ENCODE measurements at places on chromosomes 13 and 19.
A peak's percentile ranks its signal among the peaks of the same experiment; 100 is the strongest.

GRCh38 chr19:3868770-3869456 is at the start of gene ZFR2:
Gene ZFR2, minus strand, starts transcription at chr19:3869038. Its CDS starts 21 bp downstream, at chr19:3869017.
- DNase-seq, result peak; percentile 66

DNA sequence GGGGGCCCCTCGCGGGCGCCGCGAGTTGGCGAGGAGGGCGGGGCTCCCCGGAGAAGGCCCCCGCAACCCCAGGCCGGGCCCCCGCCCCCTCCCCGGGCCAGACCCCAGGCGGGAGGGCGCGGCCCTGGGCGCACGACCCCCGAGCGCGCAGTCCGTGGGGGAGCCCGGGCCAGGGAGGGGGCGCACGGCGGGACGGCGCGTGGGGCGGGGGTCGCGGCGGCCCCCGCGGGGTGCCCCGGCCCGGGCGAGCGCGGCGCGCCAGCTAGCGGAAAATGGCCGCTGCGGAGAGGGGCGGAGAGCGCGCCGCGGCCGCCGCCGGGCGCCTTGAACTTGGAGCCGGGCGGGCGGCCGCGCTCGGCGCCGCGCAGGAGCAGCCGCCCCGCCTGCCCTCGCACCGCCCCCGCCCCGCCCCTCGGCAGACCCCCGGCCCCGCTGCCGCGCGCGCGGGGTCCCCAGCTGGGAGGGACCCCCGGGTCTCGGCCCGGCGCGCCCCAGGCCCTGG is 6.4 kb upstream of the NFIC start:
- DNase-seq, result no peak

- DNase-seq, result no peak
These were observed 5.9 kb downstream of the CEACAM19 start for GRCh38 chr19:44677019-44677811.

- DNase-seq, result peak; percentile 35
These were observed 69.1 kb downstream of the CAB39L start for GRCh38 chr13:49374585-49375290.

- no peak for DNase-seq
These were observed 494.8 kb upstream of the SLITRK1 start for GRCh38 chr13:84377106-84377505.

DNA sequence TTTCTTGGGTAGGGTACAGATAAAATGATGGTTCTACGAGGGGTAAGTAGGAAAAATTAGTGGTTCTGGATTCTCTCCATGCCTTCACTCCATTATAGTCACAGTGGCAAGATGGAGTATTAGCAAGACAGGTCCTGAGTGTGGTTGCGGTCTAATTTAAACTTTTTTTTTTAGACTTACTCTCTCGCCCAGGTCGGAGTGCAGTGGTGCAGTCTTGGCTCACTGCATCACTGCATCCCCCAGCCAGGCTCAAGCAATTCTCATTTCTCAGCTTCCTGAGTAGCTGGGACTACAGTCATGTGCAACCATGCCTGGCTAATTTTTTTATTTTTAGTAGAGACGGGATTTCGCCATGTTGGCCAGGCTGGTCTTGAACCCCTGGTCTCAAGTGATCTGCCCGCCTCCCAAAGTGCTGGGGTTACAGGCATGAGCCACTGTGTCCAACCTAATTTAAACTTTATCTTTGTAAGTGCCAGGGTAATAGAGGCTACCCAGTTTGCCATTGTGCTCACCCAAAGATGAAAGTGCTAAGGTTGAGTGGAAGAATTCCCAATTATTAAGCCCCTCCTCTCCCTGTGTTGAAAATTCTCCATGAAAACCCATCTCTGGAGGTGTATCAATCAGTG is 135.6 kb downstream of the TM9SF2 start:
- DNase-seq, result no peak

DNA sequence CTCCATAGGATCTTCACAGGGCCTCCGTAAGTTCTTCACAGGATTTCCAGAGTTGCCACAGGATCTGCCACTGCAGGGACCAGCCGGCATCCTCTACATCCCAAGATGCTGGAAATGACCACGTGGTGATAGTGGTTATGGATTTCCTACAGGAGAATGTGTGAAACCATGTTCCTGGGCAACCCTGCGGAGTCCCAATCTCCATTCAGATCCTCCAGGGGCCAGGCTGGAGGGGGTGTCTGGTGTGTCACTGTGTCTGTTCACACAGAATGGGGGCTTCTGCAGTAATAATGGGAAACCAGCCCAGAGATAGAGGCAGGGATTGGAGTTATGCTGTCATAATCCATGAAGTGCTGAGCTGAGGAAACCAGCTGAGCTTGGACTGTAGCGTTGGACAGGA is 8.6 kb downstream of the LILRA6 start:
- no peak for DNase-seq

GRCh38 chr13:51330791-51331190 is 8.7 kb upstream of the SERPINE3 start:
- no peak for DNase-seq

GRCh38 chr19:44455100-44455499 is 6.8 kb upstream of the ZNF229 start:
- no peak for DNase-seq

GRCh38 chr19:13681509-13681908 is 82.8 kb upstream of the MRI1 start:
- no peak for DNase-seq

- DNase-seq, result peak; percentile 75
These were observed 911 bp downstream of the ENOX1 start for GRCh38 chr13:43785650-43786471.

DNA sequence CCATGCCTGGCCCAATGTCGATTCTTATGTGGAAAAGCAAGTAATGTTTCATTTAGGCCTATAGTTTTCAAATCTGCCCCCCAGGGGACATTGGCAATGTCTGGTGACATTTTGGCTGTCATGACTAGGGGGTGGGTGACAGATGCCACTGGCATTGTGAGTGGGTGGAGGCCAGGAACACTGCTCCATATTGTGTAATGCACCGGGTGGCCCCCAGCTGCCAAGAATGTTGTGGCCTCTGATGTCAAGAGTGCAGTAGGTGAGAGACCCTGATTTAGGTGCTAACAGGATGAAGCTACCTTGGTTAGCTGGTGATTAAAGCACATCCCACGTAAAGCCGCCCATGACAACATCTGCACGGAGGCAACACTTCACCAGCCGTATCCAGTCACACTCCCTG is 10.8 kb downstream of the C19orf44 start:
- DNase-seq, result no peak

GRCh38 chr19:32819419-32820400 is 49.9 kb downstream of the SLC7A9 start:
- no peak for DNase-seq

- DNase-seq, result no peak
These were observed 65.1 kb downstream of the FLT1 start for GRCh38 chr13:28429685-28430290.

- DNase-seq, result no peak
These were observed 5.2 kb downstream of the MIDN start for GRCh38 chr19:1253514-1254080.

- DNase-seq, result no peak
These were observed 19.2 kb downstream of the AXL start for GRCh38 chr19:41238244-41238643.

DNA sequence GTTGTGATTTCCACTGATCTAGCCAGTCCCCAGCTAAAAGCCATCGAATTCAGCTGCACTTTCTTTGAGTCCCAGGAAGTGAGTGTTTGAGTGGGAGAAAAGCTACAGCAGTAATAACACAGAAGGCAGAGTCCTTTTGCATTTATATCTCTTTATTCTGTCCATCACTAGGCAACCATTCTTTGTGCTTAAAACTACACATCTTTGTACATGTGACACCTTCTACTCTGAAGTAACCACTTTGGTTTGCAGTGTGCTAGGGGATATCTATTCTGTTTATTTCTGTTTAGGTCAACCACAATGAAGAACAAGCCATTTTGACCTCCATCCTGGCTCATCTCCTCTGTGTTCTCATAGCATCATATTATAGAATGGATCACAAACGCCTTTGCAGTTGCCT is 226.0 kb upstream of the SERP2 start:
- DNase-seq, result no peak
